ENCODE measurements at places on chromosomes 3 and 15. TPM values are rescaled to one million over a fixed set of nuclear protein-coding genes. Genes with fewer than 3 reads are reported as not detected.

TADA3 gene
- 49.4 TPM for total RNA-seq

PIF1 gene
- total RNA-seq: 1.4 TPM

DNA sequence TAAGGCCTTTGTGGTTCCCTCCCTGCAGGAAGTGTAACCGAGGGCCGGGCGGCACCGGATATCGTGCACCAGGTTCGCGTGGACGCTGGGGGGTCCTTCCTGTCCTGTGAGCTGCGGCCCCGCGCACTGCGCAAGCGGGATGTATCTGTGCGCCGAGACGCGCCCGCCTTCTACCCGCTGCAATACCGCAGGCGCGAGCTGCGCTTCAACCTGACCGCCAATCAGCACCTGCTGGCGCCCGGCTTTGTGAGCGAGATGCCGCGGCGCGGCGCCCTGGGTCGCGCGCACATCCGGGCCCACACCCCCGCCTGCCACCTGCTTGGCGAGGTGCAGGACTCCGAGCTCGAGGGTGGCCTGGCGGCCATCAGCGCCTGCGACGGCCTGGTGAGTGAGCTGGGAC lies 35.9 kb downstream of the SAXO2 start:
- H3K4me3 ChIP-seq: no peak overlapping the region
- H3K36me3 ChIP-seq: no peaks in the 10 kb centered on the region
- no peaks in the 10 kb centered on the region for H3K27me3 ChIP-seq
- no peak for DNase-seq

DNA sequence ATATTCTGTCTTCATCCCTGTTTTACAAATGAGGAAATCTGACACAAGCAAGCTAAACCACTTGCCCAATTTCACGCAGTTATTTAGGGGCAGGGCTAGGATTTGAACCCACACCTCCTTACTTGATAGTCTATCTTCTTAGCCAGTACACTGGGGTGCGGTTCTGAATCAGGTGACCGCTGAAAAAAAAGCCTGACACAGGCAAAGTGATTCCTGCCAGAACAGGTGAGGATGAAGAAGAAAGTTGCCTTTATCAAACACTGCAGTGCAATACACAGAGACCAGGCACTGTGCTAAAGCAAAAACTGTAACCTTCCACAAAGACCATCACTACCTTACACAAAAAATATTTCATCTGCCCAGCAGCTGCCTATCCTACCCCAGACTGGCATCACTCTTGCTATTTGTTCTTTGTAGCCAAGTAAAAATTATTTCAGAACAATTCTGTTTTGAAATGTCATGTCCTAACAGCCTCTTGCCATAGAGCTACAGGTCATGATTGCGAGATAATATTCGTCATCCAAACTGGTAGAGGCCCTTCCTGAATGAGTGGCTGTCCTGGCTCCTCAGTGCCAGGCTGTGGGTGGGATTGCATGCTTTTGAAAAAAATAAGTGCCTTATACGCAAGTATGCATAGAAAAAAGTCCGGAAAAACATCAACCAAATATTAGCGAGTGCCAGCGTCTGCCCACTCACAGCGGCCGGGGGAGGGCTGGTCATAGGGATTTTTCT lies 142.3 kb upstream of the TPM1 start:
- no peak overlapping the region for H3K4me3 ChIP-seq
- H3K27ac ChIP-seq: no peak overlapping the region
- H3K27me3 ChIP-seq: no peaks in the 10 kb centered on the region
- DNase-seq: no peak

- no peak for DNase-seq
- H3K4me1 ChIP-seq: no peaks in the 10 kb centered on the region
- H3K27ac ChIP-seq: no peak overlapping the region
- H3K36me3 ChIP-seq: no peaks in the 10 kb centered on the region
- no peaks in the 10 kb centered on the region for H3K27me3 ChIP-seq
Observed at GRCh38 chr15:35936284-35936683, 390.3 kb upstream of the DPH6 start.

GRCh38 chr3:74763830-74764229 lies 149.4 kb upstream of the CNTN3 start:
- DNase-seq: no peak
- H3K4me1 ChIP-seq: no peaks in the 10 kb centered on the region
- no peaks in the 10 kb centered on the region for H3K27me3 ChIP-seq

SCG5 gene
- 0.83 TPM for total RNA-seq

DNA sequence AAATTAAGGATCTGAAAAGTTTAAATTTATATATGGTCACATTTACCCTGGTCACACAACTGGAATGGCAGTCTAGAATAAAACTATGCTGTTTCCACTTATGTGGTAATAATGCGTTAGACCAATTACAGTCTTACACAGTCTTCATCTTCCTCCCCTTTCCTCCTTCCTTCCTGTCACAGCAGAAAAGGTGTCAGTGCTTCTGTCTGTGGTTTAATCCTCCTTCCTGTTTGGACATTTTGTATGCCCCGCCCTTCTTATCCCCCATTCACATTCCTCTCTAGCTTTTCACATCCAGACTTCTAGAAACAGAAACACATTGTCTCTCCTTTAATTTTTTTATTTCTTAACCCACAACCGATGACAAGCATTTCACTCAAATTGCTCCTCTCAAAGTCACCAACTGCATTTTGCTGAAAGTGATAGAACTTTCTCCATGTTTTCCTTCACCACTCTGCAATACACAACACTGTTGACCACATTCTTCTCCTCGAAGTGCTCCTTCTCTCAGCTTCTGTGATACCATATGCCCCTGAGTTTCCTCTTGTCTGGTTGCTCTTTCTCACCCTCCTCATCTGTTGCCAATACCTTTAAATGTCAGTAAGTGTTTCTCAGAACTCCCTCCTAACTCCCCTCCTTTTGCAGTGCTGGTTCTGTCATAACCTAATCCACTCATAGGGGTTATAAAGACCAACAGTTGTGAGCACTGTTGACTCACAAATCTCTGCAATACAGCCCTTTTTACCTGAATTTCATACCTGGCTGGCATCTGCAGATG lies 271.6 kb downstream of the UBE2E2 start:
- no peaks in the 10 kb centered on the region for H3K27me3 ChIP-seq
- H3K4me3 ChIP-seq: no peak overlapping the region
- no peak overlapping the region for H3K27ac ChIP-seq

GRCh38 chr3:172707967-172708366 lies 2.9 kb downstream of the NCEH1 start:
- peaks cover 3% of the 10 kb centered on the region for H3K4me1 ChIP-seq
- no peak overlapping the region for H3K27ac ChIP-seq

DNA sequence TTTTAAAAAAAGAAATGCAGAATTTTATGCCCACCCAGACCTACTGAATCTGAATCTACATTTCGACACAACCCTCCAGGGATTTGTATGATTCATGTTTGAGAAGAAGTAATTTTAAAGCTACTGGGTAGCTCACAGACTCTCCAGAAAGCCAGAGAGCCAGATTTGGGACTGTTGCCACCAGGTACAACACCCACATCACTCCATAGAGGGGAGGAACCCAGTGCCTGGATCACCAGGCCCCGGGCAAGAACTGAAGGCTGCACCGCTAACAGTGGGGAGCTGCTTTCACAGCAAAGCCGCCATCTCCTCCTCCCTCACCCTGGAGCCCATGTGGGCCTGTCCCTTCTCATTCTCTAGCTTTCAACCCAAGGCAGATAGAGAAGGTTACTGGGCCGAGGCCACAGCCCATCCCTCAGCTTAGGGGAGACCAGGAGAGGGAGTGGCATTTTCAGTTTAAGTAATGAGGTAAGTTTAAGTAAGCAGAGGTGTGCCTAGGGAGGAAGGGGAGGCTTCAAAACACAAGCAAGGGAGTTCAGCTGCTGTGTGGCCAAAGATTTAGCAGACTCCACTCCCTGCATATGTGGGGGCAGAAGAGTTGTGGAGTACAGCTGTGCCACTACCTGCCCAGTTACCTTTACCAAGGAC lies 109.8 kb downstream of the IL12A start:
- H3K36me3 ChIP-seq: no peaks in the 10 kb centered on the region
- H3K27me3 ChIP-seq: no peaks in the 10 kb centered on the region
- H3K27ac ChIP-seq: no peak overlapping the region
- no peaks in the 10 kb centered on the region for H3K4me1 ChIP-seq
- DNase-seq: no peak
- no peak overlapping the region for H3K4me3 ChIP-seq

DNA sequence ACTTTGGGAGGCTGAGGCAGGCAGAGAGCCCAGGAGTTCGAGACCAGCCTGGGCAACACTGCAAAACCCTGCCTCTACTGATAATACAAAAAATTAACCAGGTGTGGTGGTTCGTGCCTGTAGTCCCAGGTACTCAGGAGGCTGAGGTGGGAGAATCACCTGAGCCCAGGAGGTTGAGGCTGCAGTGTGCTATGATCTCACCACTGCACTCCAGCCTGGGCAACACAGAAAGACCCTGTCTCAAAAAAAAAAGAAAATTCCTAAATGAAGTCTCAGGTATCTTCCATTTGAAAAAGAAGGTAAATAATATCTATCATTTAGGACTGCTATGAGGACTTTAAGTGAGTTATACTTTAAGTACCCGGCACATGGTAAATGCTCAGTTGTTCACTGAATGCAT lies 2.9 kb downstream of the SMARCC1 start:
- no peaks in the 10 kb centered on the region for H3K36me3 ChIP-seq
- peaks cover 7% of the 10 kb centered on the region for H3K4me1 ChIP-seq
- no peak overlapping the region for H3K27ac ChIP-seq
- no peak for DNase-seq

DNA sequence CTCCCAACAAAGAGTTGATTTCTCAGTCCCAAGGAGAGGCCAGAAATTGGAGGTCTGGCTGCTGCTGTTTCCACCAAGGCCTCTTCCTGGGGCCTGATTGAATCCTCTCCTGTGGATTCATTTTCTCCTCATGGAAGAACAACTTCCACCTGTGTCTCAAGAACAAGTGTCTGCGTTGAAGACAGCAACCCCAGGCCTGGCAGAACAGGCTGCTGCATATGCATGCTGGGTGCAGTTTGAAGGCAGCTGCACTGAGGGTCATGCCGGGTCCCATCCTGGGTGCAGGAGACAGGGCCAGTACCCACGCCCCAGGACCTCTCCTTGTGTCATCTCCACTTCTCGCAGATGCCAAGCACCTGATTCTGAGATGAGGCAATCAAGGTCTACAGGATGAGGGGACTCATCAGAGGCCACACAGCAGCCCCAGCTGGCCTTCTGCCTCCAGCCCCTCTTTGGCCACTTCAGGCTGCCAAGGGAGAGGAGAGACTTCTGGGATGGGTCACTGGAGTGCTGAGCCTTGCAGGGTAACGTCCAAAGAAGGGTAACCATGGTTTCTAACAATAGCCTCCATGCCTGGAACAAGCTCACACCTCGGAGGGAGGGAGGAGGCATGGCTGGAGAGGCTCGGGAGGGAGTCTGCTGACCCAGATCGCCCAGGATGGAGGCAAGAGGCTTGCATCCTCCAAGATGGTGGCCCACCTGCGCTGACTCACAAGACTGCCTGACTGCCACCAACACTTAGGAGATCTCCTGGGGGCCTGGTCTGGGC lies 30.0 kb downstream of the HCN4 start:
- H3K27me3 ChIP-seq: no peaks in the 10 kb centered on the region
- no peak overlapping the region for H3K4me3 ChIP-seq
- no peaks in the 10 kb centered on the region for H3K4me1 ChIP-seq
- H3K27ac ChIP-seq: no peak overlapping the region

GRCh38 chr3:138089091-138089490 lies 26.3 kb downstream of the DZIP1L start:
- no peak overlapping the region for H3K4me3 ChIP-seq
- DNase-seq: no peak
- no peaks in the 10 kb centered on the region for H3K27me3 ChIP-seq
- no peak overlapping the region for H3K27ac ChIP-seq
- no peaks in the 10 kb centered on the region for H3K36me3 ChIP-seq

DNA sequence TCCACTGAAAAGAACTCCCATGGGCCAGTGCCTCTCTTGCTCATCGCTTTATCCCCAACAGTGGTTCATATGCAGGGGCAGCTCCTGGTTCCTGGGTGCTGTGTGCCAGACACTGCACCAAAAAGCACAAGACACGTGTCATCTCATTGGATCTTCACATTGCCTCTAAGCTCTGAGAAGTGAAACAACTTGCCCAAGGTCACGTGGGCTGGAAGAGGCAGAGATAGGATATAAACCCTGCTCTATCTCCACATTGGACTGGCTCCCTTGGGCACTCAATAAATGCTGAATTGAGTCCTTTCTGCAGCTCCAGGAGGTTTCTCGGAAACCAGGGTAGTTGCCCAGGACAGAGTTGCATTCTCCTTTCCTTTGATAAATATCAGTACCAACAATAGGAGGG lies 88.1 kb downstream of the SRGAP3 start:
- no peak overlapping the region for H3K4me3 ChIP-seq
- H3K27me3 ChIP-seq: no peaks in the 10 kb centered on the region
- no peaks in the 10 kb centered on the region for H3K4me1 ChIP-seq
- H3K36me3 ChIP-seq: no peaks in the 10 kb centered on the region
- DNase-seq: no peak
- H3K27ac ChIP-seq: no peak overlapping the region

GRCh38 chr3:97021778-97022177 lies 207.4 kb downstream of the EPHA6 start:
- H3K27me3 ChIP-seq: no peaks in the 10 kb centered on the region
- H3K27ac ChIP-seq: no peak overlapping the region
- H3K4me3 ChIP-seq: no peak overlapping the region
- no peak for DNase-seq
- H3K36me3 ChIP-seq: no peaks in the 10 kb centered on the region
- H3K4me1 ChIP-seq: no peaks in the 10 kb centered on the region
